GM12892 (cell line): ENCODE measurements at places on chromosomes 3 and 15.

DNA sequence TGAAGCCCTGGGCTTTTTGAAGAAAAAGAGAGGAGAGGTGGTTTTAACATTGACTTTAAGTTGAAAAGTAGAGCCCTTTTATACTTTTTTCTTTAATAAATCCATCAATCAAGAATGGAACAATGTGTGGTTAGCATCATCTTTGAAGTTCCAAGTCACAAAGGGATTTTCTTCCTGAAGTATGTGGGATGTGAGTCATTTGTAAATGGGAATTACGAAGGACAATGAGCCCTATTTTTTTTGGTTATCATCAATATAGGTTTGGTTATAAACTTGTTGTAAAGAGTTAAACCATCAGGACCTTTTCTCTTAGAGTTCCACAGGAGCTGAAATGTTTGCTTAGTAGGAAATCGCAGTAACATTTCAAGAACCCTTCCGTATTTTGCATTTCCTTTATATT is 38.3 kb downstream of the PIK3CA start:
- DNase-seq = no peak

GRCh38 chr15:49131403-49131802 is 24.0 kb downstream of the COPS2 start:
- no peak for DNase-seq

- DNase-seq = no peak
Measured at GRCh38 chr3:190005343-190006113, 115.2 kb downstream of the P3H2 start.

DNA sequence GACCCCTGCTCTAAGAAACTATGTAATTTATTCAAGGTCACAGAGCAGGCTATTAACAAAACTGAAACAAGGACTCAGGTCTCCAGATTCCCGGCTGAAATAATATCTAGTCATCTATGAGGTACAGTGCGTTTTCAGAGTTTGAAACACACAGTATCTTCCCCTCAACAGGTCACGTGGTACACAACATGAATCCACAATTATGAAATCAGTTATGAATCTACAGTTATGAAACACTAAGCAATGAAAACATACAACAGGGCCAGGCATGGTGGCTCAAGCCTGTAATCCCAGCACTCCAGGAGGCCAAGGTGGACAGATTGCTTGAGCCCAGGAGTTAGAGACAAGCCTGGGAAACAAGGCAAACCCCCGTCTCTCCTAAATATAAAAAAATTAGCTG is 72.7 kb downstream of the FSIP1 start:
- DNase-seq = no peak

DNA sequence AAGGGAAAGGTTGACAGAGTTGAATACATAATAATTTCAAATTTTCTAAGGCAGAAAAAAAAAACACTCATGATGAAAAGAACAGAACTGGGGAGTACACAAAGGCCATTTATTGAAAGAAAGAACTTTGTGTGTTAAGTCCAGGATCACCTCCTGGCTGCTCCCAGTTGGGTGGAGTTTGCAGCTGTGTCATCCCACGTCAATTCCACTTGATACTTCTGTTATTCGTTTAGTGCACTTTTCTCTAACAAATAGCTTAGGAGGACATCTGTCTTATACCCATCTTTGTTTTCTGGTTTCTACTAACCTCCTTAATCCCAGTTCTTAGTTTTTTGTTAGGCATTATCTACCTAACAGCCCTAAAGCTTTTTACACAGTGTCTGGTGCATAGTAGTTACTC is 44.7 kb downstream of the SGO1 start:
- DNase-seq = no peak

DNA sequence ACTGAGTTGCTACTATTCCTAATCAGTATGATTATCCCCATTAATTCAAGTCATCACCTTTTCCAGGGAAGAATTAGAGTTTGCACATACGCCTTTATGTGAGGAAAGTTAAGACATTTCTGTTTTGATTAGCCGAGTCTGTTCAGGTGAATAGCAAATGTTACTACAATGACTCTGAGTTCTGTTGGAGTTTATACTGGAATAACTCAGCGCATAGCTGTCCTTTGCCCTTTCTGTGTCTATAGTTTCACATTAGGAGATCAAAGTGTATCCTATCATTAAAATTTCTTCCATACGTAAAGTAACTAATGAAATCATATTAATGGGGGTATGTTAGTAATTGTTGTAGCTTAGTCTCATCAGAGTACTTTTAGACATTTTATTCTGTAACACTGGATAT is 4.9 kb downstream of the RAB8B start:
- DNase-seq = no peak

DNA sequence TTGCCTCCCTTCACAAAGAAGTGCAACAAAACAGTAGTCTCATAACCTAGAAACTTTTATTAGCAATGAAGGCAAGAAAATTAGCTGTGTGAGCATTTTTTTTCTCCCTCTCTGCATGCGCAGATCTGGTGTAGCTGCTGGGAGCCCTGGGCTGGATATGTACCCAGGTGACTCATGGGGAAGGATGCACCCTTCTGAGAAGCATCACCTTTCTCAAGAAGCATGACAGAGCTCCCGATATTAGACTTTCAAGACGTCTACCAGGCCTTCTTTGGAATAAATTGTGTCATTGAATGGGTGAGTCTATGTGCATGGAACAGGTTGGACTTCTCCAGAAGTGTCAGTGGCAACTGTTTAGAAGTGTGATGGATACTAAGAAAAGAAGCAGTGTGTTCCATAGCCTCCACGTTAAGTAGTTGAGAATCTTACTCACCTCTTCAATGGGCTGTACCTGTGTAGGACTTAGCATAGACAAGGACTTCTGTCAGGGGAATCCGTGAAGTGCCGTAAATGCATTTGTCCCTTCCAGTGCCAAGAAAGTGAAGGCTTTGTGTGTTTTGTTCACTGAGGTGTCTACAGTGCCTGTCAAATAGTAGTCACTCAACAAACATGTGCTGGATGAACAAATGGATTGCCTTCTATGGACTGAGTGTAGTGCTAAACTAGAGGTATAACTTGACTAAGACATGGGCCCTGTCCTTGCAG is 47.7 kb upstream of the RASGRP1 start:
- DNase-seq = no peak

DNA sequence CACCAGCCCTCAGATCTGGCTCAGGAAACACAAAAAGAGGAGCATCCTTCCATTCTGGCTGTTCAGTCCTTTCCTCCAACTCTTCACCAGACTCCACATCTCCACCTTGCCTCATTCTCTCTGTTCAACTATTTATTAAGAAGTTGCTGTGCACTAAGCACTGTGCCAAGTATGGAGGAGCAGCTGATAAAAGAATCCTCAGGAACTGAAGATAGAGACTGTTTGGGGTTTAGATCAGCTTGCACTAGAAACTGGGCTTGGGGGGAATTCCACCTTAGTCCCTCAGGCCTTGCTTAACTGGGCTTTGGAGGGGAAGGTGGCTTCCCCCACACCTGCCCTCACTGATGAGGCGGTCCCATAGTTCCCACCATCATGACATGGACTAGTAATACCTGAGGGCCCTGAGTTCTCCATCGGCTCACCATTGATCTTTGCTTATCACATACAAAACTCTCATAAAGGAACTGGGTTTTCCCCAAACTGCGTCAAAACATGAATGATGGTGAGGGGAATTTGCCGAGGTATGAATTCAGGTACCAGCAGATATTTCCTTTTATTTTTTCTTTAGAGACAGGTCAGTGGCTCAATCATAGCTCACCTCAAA is 1.7 kb upstream of the CCR8 start:
- DNase-seq = no peak

DNA sequence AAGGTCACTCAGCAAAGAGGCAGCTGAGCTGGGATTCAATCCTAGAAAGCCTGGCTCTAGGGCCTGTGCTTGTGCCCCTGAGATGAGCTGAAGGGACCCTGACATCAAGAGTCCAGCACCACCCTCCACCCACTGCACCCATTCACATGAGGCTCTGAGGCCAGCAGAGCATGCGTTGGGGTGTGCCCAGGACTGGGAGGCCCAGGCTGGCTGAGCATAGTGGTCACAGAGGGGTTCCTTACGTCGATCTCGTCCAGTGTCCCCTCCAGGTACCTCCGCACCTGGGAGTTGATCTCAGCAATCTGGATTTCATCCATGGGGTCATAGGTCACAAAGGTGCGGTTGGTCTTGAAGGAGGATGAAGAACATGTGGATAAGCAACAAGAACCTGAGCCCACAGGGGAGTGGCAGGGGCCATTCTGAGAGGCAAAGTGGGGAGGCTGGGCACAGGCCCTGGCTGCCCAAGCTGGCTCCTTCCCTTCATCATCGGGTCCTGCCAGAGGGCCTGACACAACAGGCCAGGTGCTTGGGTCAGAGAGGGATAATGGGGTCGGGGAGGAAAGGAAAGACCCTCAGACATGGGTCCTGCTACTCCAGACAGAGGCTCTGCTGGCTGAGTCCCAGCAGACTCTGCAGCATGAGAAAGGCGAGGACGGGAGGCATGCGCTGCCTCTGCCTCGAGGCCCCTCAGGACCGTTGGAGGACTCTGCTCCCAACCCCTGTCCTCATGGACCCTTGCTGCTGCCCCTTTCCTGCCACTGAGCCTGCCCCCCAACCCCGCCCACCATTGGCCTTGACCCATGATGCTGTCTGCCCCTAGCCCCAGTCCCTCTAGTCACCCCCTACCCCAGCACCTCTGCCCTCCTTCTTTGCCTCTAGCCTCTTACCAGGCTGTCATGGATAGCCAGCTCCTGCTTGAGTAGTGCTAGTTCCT is 35.2 kb downstream of the KIF9 start:
- DNase-seq = no peak

GRCh38 chr15:26572602-26573350 is 200.1 kb downstream of the GABRB3 start:
- DNase-seq = no peak
